CD4-positive, alpha-beta T cell treated with Interleukin-15 for 4 hours (primary cell): ENCODE measurements at places on chromosomes 5 and 9.

DNA sequence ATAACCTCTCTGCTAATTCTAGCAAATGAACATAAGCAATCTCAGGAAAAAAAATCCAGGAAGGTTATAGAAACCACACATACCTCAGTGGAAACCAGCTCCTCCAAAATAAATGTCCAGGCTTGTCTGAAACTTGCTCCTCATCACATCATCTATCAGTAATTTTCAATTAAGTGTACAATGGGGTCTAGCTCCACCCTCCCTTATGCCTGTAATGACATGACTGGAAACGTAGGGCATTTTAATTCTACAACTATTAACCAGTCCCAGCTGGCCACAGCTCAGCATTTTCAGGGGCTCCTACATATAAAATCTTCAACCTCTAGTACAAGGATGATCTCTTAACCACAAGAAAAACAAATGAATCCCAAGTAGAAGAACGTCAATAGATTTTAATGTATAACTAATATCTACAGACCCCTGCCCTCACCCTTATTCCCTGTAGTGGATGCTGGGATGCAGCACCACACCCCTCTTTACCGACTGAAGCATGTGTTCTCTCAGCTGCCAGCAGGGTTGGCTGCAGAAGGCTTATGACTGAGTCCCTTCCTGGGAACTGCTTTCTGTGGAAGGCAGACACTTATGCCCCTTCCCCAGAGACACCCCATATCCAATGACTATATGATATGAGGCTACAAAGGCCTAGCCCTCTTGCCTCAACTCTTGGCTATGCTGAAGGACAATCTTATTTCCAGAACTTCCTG lies 6.8 kb downstream of the TSSK1B start:
- DNase-seq, result no peak

DNA sequence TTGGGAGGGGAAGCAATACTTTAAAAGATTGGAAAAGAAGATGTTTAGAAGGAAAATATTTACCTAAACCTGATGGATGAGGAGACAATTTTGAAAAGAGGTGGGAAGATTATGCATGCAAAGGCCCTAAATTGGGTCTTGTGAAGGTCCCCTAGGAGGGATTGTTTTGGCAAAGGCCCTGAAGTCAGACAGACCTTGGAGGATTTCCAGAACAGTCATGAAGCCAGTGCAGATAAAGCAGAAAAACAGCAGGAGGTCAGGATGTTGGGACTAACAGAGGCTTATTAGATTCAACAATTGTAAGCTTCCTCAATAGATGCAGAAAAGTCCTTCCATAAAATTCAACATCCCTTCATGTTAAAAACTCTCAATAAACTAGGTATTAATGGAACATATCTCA lies 361.0 kb upstream of the CDH6 start:
- DNase-seq, result no peak

- no peak for DNase-seq
Measured at GRCh38 chr9:32807217-32807616, 23.9 kb downstream of the TMEM215 start.

GRCh38 chr9:84935528-84936117 lies 266.1 kb downstream of the NTRK2 start:
- DNase-seq, result no peak

DNA sequence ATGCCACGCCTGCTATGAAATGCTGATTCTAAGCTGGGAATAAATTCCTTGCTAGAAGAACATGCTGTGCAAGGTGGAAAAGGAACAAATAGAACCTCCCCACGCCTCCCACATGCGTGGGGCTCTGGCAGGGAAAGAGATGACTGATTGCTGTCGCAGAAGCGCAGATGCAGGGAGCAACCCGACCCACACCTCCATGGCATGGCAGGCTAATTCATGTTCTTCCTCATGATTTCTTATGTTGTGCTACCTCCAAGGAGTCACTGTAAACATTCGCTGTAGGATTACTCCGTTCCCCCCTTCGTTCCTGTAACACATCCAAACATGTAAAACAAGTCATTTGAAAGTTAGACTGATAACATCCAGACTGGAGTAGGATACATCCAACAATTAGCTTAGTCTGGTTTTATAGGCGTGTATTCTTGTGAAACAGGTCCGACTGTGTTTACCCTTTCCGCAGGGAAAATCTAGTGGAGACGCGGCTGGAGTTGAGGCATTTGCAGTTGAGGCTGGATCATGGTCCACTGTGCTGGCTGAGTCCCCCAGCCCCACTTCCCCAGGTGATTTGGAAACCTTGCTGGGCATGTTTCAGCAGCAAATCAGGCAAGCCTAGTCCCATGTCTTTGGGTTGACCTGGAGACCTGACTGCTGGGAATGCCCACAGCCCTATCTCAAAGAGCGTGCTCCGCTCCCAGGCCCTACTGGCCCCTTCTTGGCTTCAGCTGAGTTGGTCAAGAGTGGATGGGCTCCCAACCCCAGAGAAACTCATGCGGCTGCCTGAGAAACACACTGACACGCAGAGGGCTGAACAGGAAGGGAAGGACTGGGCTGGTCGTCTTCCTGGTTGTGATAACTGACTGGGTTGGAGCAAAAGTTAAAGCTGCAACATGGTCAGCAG lies 24.8 kb upstream of the ANKRD33B start:
- no peak for DNase-seq

DNA sequence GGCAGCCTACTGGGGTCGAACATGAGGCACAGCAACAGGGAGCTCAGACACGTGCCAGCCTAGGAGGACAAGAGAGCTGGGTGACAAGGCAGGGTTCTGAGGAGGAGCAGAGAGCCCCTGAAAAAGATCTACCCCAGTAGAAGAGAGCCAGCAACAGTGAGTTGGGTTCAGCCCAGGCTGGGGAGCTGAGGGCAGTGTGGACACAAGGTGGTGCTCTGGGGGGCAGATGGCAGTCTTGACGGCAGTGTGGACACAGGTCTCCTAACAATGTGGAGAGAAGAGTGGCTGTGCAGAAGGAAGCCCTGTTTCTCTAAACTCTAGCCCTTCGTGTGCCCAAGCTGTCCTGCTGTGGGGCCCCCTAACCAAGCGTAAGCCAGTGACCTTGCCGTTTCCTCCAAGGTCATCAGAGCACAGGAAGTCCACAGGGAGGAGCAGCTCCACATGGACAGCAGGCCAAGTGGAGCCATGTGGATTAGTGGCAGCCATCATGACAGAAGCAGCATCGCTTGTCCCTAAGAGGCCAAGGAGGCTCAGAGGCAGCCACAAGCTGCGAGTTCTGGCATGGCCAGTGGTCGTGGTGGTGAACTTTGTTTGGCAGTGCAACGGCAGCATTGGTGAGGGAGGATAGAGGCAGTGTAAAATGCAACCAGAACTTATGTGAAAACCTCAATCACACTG lies 25.1 kb upstream of the LMX1B start:
- DNase-seq, result no peak

DNA sequence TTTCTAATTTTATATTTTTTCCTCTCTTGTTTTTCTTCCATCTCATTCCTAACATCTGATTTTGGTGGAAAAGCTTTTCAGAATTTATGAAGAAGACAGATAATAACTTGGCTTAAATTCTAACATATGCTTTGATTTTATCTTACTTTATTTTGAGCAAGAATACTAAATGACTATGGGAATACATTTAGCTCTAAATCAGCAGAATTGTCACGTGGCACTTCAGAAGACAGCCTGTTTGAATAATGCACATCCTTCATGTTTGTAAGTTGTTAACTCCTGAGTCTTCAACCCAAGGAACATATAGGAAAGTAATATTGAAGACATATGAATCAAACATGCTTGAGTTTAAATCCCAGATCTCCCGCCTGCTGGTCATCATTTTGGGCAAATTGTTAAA lies 90.3 kb downstream of the NTRK2 start:
- DNase-seq, result no peak

DNA sequence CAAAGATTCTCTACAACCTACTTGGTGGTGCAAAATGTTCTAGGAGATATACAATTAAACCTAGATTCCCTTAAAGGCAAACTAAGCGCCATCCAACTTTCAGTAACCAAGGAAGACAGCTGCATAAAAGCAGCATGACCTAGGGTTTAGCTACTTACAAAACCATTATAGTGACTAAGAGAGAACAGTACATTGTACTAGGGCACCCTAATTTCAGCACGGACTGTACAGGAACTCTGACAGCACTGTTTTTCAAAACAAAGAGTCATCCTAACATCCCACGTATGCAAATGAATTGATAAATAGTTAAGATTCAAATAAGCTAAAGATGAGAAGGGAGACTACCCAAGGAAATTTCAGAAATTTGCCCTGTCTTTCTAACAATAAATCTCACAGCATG lies 30.0 kb downstream of the STRBP start:
- no peak for DNase-seq

- no peak for DNase-seq
Measured at GRCh38 chr5:122736086-122736845, 38.6 kb upstream of the SNX2 start.

DNA sequence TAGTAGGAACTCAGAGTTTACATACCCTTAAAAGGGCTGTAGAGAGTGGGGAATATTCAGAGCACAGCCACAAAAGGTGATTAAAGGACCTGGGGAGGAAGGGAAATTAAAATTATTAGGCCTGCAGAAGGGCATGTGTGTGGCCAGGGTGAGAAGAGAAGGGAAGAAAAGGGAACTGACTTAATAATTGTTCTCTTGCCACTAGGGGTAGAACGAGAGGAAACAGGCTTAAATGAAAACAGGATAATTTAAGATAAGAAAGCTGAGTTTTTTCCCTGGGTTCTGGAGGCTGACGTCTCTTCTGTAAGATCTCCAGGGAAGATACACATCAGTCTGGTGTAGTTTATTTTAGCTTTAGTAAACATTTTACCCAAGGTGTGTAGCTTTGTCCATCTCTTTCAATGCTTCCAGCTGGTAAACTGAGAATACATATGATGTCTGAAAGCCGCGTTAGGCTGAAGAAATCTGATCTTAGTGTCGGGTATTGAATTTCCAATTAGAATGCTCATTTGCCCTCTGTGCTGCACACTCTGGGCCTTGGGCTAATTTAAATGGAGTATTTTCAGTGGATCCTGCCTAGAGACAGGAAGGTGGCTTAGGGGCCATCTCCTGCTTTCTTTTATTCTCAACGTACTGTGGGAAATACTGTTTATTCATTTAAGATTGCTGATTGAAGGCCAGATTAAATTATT lies 416.8 kb downstream of the TMEM38B start:
- no peak for DNase-seq

DNA sequence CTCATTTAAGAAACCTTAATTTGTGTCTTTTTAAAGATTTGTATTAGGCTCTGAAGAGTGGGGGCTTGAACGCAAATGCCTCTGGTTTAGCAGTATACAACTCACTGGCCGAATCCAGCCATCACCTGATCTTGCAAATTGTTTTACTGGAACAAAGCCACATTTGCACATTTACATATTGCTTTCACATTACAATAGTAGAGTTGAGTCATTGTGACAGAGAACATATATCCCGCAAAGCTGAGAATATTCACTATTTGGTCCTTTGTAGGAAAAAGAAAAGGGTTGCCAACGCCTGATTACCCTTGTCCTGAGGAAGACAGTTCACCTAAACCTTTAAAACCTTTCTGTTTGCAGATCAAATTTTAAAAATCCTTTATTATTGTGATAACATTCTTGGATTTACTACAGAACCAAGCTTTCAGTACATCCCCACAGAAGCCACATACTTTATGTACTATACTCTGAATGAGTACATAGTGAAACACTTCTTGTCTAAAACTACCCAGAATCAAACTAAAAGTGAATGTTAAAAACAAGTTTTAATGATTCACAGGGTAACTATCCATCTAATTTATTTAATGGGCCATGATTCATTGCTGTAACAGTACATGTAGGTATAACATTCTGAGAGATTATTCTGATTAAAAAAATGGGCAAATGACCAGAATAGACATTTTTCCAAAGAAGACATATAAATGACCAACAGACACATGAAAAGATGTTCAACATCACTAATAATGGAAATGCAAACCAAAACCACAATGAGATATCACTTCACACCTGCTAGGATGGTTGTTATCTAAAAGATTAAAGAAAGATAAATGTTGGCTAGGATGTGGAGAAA lies 161.0 kb downstream of the SLC25A46 start:
- no peak for DNase-seq

DNA sequence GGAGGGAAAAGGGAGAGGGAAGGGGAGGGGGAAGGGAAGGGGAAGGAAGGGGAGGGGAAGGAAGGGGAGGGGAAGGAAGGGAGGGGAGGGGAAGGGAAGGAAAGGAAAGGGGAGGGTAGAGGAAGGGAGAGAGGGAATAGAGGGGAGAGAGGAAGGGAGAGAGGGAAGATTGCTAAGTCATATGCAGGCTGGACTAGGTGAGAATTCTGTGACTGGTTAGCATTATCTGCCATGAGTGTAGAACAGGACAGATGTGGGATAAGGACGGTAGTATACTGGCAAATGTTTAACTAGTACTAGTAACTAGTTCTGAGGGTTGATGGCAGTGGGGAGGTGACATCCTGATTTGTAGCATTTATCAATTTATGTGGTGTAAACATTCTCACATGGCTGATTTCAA lies 203.5 kb upstream of the RAD23B start:
- DNase-seq, result no peak

DNA sequence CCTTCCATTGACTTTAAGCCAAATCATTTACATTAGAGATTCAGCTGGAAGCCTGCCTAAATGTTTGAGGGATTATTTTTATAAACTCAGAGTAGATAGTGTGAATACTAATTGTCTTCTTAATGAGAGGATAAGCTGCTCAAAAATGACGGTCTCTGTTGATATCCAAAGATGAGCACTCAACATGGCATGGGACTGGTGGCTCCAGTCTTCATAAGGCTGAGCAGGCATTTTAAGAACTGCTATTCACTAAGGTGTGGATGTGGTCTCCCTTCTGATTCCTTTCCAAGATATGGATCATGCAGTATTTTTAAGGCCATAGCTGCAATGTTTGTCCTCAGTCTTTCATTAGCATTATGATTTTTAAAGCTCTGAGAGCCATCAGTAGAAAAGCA lies 377.5 kb upstream of the RIOK2 start:
- DNase-seq, result no peak

- no peak for DNase-seq
Measured at GRCh38 chr9:77731008-77731698, 83.0 kb upstream of the GNA14 start.

GRCh38 chr5:151899399-151899798 lies 25.3 kb downstream of the GLRA1 start:
- DNase-seq, result no peak

- DNase-seq, result no peak
Measured at GRCh38 chr5:44951371-44951770, 142.6 kb downstream of the MRPS30 start.

DNA sequence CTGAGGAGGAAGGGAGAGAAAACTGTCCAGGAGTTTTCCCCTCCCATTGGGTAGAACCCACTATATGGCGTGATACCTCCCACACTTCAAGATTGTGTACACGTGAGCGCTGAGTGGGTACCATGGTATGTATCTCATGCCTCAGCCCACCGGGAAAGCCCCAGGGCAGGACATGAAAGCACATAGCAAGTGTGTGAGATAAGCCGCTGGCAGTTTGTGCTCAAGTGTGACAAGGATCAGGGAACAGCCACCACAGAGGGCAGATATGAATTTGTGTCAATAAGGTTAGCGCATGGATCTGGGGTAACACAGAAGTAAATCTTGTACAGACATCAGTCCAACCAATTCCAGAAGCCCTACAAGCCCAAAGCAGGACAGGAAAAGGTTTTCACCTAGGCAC lies 42.6 kb upstream of the NAA35 start:
- DNase-seq, result no peak

GRCh38 chr9:70110194-70111041 lies 66.8 kb downstream of the MAMDC2 start:
- DNase-seq, result no peak

GRCh38 chr9:34085581-34086500 lies 37.2 kb upstream of the UBAP2 start:
- DNase-seq, result no peak
